ENCODE measurements at places on chromosomes 16 and 17.

DNA sequence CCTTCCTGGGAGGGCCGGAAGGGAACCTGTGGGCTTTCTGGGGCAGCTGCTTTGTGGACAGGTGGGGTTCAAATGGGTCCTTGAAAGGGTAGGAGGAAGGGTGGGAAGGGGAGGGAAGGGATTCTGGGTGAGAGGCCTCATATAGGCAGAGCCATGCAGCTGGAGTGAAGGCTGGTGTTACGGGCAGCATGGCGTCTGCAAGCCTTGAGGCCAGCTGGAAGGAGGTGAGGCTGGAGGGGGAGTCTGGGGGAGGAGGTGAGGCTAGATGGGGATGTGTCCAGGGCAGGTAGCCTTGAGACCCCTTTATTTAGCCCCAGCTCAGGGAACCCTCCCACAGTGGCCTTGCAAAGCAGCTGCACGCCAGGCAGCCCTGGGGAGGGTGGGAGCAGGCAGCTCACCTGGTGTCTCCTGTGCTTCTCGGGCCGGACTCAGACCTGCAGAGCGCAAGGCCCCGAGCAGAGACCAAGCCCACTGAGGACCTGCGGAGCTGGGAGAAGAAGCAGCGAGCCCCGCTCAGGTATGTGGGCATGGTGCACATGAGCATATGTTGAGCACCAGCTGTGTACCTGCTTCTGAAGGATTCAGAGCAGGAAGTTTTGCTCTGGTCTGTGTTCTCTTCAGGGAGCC is 50.6 kb downstream of the SNX20 start:
- DNase-seq: no peak

GRCh38 chr17:80780381-80781198 is 211.1 kb upstream of the CHMP6 start:
- no peak for DNase-seq

DNA sequence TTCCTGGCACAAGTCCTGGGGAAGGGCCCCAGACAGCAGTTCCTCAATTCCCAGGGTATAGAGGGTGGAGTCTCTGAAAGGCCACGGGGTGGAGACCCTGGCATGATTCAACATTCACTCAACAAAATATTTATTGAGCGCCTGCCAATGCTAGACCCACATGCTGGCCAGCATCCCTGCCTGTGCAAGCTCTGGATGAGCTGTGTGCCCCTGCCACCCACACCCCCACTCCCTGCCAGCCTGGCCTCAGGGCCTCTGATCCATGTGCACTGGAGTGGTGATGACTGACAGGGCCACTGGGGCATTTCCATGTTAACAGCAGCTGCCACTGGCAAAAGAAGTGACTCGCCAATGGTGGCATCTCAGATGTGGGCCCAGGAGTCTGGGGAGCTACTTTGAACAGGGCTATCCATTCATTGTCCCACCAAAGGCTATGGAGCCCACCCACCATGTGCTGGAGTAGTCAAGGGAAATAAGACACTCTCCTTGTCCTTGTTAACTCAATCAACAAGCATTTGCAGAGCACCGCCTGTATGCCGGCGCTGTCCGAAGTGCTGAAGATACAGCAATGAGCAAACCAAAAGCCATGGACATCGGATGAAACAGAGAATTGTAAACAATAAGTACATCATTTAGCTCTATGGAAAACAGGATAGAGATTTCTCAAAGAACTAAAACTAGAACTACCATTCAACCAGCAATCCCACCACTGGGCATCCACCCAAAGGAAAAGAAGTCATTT is 3.0 kb upstream of the PRSS22 start:
- no peak for DNase-seq

- no peak for DNase-seq
Measured at GRCh38 chr16:23114131-23114904, 34.9 kb downstream of the USP31 start.

DNA sequence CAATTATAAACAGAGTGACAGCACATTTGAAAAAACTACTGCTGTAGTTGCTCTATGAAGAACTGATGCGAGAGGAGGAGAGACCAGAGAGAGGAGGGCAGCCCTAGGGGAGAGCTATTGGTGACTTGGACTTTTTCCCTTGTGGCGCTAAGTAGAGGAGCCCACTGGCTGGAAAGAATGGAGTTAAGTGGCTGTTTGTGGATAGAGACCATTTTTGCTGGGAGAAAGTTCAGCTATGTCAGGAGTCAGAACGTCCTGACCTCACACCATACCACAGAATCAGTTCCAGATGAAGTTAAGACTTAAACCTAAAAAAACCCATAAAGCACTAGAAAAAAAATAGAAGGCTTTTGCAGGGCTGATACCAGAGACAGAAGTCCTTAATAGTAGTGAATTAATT is 2.0 kb downstream of the POLR2A start:
- DNase-seq: peak; percentile 67

DNA sequence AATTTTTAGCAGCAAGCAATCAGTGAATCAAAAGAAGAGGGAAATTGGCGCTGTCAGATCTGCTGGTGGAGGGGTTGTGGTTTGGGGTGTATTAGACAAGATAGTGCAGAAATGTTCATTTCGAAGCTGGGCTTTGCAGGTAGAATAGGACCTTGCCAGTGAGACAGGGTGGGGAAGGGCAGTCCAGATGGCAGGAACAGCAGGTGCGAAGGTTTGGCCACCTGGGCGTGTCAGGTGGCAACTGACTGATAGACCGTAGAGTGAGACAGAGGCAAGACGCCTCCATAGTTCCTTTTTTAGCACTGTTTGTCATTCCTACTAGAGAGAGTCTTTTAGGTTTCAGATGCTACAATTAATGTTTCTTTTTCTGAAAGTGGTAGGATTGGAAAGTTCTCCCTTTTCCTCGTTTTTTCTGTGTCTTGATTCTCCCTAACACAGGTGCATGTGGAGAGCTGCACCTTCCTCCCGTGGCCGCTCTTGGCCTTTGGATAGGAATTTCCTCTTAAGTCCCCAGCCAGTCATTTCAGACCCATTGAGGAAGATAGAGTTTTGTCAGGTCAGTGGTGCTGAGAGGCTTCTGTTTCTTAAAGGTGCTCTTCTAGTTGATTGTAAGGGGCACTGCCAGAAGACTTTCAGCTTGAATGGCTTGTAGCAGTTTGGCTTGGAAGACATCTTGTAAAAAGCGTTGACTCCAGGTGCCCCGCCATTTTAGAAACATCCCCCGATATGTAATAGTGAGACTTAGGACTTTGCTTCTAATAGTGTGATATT is 315.6 kb downstream of the SNX29 start:
- DNase-seq: no peak

DNA sequence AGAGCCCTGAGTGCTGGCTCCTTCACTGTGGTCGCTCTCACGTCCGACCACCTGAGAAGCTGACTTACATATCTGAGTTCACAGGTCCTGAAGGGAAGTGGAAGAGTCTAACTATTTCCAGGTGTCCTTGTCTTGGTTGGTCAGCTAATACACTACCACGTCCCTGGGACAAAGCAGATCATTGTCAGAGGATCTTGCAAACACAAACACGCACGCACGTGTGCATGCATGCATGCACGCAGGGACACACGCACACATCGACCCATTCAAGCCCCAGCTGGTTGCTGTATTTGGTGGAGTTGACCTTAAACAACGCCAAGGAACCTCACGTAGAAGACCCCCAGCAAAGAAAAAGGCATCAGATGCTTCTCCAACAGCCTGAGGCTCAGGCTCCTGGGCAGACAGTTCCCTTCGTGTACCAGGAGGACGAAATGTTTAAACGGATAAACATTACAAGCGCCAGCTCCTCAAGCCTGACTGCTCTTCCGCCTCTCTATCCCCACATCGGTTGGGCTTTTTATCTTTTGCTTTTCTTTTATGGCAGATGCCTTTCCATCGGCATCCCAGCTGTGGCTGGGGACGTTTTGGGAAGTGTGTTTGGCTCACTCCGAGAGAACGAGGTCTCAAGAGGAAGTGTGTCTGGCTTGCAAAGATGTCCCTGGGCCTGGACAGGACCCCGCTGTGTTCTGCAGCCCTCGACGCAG is 95.8 kb downstream of the TBC1D16 start:
- no peak for DNase-seq

DNA sequence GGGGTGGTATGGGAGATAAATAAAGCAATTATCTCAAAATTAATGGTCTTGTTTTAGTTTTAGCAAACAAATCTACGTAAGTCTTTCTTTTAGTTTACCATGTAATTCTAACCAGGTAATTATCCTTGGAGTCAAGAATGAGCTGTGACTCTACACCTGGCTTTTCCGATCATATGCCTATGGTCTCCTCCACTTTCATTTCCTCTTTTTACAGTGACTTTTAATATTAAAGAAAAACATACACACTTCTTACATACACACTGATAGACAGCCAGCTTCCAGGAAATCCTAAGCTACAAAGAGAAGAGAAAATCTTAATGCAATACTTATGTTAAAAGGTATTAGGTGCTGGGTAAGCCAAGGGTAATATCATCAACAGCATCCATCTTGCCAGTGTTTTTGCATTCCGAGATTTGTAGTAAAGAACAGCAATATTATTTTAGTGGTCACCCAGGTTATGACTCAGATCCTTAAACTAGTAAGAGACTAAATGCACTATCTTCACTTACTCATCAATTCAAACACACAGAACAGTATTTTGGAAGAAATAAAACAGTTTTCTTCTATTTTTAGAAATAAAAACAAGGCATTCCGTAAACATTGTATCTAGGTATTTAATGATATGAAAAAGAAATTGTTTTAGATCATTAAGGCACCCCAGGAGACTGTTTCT is 4.4 kb upstream of the IRX5 start:
- DNase-seq: peak; percentile 64

GRCh38 chr17:48612456-48612853 is 1.6 kb upstream of the HOXB7 start:
- DNase-seq: no peak

DNA sequence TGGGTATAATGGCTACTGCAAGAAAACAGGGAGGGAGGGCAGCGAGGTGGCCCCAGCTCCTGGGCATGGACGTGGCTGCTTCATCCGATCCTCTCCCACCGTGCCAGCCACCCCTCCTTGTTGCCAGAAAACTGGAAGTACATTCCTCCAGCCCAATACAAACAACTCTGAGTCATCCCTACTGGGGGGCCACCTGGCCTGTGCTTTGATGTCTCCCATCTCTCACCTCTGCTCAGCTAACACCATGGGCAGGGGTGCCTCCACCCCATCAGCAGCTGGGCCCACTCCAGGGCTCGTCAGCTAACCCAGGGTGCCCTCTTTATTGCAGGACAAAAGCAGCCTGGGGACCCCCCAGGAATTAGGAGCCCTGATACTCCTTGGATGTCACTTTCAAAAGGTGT is 2.0 kb downstream of the RHBDF2 start:
- no peak for DNase-seq

DNA sequence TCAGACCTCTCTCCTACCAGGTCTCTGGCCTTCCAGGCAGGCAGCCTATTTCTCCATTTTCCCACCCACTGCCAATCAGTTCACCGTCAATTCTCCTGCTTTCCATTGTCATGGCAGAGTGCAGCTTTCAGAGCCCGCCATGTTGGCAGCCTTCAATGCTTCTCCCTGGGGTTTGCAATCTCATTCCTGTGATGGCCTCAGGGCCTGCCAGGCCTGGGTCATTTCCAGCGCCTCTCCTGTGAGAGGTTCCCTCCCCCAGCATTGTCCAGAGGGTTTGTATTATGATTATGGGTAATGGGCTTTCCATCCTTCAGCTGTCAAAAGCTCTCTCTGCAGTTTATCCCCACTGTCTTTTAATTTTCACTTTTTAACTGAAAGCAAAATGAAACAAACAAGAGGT is 716.6 kb upstream of the CDH8 start:
- DNase-seq: no peak

DNA sequence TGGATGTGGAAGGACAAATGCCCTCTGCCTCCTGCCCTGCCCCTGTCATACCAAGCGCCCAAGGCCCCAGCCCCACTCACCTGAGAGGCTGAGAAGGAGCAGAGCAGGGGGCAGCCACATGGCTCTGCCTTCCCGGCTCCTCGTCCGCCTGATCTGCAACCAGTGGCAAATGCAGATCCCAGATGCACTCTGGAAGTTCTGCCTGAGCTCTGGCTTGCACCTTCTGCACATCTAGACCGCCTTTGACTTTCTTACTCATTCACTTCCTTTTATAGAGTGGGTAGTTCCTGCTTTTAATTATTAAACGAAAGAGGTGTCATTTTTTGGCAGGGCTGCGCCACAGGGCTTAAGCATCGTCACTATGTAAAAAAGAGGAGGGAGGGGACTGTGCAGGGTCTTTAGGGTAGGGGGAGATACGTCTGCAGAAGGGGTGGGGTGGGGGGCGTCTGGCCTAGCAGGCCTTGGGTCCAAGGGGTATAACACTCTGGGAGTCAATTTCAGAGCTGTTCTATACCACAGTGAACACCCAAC is at the start of gene CD300LB:
Gene CD300LB (minus strand): TSS at position 245 of the 531 bp plus-strand sequence. CDS start 125 bp downstream, at position 120.
- no peak for DNase-seq

DNA sequence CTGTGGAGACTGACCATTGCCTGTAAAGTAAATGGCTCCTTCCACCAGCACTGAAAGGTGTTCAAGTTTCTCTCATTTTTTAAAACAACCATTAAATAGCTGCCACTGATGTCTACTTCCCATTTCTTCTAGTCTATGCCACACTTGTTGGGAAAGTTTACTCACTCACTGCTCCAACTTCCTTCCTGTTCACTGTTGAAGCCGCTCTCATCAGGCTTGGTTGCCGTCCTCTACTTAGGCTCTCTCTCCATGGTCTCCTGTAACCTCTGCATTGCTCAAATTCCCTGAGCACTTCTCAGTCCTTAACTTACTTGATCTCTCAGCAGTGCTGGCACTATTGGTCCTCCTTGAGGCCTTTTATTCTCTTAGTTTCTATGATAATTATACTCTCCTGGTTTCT is 32.4 kb downstream of the SNX11 start:
- no peak for DNase-seq

DNA sequence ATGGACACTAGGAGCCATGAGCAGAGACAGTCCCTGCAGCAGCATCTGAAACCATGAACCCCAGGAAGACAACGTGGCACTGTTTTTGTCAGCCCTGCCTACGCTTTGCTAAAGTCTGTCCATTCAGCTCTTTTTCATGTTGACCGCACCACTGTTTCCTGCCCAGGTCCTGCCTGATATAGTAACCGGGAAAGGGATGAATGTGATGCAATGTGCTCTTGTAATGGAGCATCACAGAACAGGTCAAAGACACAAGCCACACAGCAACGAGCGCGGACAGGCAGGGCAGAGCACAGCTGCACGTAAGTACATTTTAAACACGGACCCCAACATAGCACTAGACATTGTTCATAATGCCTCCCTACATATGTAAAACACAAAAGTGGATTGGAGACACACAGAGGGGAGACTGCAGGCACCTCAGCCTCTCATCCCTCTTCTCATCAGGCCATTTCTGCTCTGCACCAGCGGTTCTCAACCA is 16.9 kb upstream of the TNFRSF13B start:
- DNase-seq: no peak

DNA sequence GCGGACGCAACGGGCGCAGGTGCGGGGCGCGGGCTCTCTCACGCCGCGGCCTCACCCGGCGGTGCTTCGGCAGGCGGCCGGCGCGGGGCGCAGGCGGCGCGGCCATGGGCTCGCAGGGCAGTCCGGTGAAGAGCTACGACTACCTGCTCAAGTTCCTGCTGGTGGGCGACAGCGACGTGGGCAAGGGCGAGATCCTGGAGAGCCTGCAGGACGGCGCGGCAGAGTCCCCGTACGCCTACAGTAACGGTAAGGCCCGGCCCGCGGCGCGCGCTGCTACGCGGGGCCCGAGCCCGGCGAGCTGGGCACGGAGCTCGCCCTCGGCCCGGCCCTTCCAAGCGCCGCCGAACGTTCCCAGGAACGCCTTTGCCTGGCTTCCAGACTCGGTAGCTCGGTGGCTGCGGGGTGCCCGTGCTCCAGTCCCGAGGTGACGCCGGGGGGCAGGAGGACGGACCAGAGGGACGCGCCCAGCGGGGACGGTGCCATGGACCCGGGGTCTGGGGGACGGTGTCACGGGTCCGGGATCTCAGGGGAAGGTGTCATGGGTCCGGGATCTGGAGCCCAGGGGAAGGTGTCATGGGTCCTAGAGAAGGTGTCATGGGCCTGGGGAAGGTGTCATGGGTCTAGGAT is 435 bp downstream of the RAB40C start:
- peak; percentile 87 for DNase-seq

GRCh38 chr17:56313201-56313600 is 159.9 kb downstream of the ANKFN1 start:
- no peak for DNase-seq

All from adipocyte (in vitro differentiated cells).